Occipital lobe (tissue), 3 donors: ENCODE measurements at places on chromosomes 6 and 20. TPM values are rescaled to one million over a fixed set of nuclear protein-coding genes. Genes with fewer than 3 reads are reported as not detected.

Gene CST5
- total RNA-seq: not detected

Gene SLPI
- total RNA-seq: not detected

Gene LATS1
- 29.5 TPM for total RNA-seq

Gene ARMC12
- total RNA-seq: 0.47 TPM

Gene SOX18
- 0.31 TPM for total RNA-seq

Gene MAPK13
- total RNA-seq: 3.0 TPM

Gene AVP
- total RNA-seq: not detected

GRCh38 chr20:60810561-60810960, 441.5 kb upstream of the CDH4 start:
- no peak for DNase-seq

- DNase-seq: no peak
These were observed 134.6 kb downstream of the SYNE1 start for GRCh38 chr6:152502421-152503188.

- no peak for DNase-seq
These were observed 270.7 kb upstream of the TAB2 start for GRCh38 chr6:149046822-149047246.

DNA sequence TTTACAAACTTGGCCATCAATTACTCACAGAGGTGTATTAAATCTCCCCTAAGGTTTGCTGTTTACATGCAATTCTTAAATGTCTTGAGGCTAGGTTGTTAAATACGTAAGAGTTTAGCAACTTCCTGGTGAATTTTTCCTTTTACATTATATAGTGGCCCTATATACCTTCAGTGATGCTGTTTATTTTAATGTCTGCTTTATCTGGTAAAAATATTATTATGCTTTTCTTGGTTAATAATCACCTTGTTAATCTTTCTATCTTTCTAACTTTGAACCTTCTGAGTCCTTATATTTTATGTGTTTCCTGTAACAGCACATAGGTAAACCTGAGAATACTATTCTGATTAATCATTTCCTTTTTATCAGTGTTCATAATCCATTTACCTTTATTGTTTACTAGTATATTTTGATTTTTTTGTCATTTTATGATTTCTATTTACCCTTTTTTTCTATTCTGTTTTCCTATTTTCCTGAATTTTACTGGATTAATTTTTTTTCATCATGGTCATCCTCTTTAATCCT, 57.9 kb downstream of the TP53INP2 start:
- no peak for DNase-seq

DNA sequence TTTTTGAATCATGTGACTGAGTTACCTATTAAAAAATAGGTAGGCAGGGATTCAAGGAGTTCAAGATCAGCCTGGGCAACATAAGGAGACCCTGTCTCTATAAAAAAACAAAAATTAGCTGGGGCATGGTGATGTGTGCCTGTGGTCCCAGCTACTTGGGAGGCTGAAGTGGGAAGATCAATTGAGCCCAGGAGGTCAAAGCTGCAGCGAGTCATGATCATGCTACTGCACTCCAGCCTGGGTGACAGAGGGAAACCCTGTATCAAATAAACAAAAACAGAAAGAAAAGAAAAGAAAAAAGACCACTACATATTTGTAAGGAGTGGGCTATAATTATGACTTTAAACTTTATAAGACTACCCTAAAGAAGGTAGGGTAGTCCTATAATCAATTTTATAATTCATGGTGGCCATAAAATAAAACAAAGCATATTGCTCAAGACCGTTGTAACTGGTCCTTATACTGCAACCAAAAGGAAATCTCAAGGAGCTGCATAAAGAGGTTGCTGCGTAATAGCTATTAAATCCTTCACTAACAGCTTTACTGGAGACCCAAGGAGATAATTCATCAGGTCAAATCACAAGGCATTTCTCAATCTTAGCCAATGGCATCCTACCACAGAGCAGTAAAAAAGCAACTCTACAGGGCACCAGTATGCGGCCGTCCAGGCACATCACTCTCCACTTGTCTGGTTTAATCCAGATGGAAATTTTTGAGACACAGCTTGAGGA, 13.5 kb downstream of the PIGU start:
- DNase-seq: no peak

- DNase-seq: no peak
These were observed 122.0 kb downstream of the GFRAL start for GRCh38 chr6:55449225-55449624.
